ENCODE measurements at places on chromosomes 11 and 22.

- DNase-seq: no peak
These were observed 1.1 kb downstream of the PLAAT5 start for GRCh38 chr11:63489879-63490278.

DNA sequence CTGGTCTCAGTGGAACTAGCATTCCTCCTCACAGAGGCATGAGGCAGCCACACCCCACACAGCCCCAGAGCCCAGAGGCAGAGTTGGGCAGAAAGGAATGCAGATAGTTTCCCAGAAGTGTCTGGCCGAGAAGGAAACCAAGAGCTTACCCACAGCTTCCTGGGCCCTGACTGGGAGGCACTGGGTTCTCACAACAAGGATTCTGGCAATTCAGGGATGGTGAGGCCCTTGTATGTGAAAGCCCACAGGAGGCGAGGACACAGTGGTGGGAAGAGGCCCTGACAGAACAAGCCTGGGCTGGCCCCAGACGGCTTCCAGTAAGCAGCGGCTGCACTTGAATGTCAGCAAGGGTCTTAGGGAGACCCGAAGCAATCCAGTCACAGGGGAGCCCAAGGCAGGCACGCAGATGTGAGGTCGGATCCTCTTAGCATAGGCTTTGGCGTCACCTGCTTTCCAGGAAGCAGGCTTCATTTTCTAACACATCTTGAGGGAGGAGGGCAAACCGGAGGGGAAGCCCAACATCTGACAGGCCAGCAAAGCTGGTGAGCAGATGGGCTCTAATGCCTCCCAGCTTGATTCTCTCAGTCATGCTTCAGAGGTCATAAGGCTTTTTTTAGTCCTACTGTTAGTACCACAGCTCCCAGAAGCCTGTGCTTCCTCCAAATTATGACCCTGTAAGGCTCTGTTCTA is 78.3 kb upstream of the AKIP1 start:
- DNase-seq: peak; percentile 26

DNA sequence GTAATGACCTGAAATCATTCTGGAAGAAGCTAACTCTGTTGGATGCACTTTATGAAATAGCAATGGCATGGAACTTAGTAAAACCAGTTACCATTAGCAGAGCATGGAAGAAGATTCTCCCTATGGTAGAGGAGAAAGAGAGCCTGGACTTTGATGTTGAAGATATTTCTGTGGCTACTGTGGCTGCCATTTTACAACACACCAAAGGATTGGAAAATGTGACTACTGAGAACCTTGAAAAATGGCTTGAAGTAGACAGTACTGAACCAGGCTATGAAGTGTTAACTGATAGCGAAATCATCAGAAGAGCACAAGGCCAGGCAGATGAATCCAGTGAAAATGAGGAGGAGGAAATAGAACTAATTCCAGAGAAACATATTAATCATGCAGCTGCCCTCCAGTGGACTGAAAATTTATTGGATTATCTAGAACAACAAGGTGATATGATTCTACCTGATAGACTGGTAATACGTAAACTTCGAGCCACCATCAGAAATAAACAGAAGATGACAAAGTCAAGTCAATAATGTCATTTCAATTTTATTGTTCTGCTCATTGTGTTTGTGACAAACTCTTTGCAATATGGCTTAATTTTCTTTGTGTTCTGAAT is 2.0 kb downstream of the JRKL start:
- DNase-seq: no peak

GRCh38 chr22:23530766-23531282 is 49.3 kb downstream of the IGLL1 start:
- DNase-seq: no peak

DNA sequence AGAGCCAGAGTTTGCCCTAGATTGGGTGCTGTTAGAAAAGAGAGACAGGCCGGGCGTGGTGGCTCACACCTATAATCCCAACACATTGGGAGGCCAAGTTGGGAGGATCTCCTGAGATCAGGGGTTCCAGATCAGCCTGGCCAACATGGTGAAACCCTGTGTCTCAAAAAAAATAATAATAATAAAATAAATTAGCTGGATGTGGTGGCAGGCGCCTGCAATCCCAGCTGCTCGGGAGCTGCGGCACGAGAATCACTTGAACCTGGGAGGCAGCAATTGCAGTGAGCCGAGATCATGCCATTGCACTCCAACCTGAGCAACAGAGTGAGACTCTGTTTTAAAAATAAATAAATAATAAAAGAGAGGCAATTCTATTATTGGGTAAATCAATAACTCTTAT is 199.2 kb upstream of the GUCY1A2 start:
- no peak for DNase-seq

DNA sequence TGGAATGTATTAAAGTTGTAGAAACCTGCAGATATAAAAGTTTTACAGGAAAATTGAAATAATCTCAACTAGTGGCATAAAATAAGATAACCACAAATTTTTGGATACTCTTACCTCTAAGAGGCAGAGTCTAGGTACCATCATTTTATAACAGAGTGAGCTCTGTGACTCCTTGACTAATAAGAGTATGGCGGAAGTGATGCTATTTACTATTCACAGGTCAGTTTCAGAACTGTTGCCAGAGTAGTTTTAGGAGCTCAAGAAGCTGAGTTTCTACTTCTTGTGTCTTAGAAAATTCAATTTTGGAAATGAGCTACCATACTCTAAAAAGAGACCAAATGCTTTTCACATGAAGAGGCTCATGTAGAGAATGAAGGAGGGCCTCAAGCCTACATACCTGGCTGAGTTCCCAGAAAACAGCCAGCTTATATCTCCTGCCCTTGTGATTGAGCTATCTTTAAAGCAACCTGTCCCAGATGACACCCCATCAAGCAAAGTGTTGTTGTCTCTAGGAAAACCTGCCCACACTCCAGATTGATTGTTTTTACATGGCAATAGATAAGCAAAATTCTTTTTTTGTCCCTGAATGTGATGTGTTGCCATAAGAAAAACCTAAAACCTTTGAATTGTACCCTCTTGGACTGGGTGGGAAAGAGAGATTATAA is 712.8 kb upstream of the CNTN5 start:
- DNase-seq: no peak

DNA sequence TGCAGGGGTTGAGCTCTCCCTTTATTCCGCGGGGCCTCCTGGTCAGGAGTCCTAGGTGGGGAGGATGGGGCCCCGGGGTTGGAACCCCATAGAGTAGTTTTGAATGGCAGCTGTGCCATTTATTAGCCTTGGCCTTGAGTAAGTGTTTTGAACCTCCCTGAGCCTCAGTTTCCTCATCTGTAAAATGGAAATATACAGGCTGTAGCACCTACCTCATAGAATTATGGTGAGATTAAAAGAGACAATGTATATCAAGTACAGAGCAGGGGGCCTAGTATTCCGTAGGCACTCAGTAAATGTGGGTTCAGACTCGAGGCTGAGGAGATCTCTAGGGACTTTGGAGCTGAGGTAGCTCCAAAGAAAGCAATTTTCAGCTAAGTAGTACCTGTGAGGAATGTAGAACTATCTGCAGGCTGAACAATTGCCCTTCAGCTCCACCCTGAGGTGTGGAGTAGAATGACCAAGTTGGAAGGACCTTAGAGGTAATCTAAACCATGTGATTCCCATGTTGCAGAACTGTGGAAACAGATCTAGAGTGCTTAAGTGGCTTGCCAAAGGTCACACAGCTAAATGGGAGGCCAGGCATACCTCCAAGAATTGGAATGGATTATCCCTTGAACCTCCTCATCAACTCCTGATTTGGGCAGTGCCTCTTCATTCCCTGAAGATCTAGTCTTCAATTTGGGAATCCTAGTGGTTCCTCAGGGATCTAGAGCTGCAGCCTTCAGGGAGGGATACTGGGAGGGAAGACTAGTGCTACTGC is 682 bp downstream of the PGAP2 start:
- peak; percentile 46 for DNase-seq

- DNase-seq: no peak
These were observed 2.4 kb downstream of the C22orf15 start for GRCh38 chr22:23764899-23765881.

GRCh38 chr11:63915961-63916836 is 765 bp downstream of the RCOR2 start:
- peak; percentile 67 for DNase-seq

DNA sequence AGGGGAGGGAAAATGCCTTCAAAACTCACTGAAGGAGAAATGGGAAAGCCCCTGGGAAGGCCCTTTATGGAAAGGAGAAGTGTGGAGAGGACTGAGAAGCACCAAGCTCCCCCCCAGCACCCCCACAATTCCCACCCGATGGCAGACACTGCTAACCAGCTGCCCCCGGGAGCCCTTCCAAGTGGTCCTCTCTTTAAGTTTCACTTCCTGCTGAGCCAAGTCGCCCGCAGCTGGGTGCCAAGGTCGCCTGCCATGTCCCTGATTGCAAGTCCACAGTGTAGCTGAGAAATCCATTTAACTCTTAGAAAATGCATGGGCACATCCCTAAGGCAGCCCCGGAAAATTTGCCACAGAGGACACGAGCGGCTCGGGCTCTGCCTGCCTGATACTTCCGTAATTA is 68.2 kb downstream of the GALNT18 start:
- no peak for DNase-seq
